8988T (cell line): ENCODE measurements at places on chromosomes 1 and 21.
A peak's percentile ranks its signal among the peaks of the same experiment; 100 is the strongest.

DNA sequence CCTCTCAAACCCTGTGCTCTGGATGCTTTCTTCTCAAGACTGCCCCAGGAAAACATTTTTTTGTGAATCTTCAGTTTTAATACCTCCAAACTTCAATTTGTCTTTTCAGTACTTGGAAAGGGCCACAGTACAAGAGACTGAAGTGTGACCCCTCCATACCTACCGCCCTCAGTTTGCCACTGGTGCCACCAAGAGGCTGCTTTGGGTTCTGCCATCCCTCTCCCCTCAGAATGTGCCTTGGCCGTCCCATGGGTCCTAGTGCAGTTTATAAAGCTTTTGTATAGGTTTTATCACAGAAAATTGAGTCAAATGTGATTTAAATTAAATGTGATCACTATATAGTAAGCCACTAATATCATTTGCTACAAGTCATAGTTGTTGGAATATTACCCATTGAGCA, 60.8 kb upstream of the PGD start:
- DNase-seq: peak; percentile 46

DNA sequence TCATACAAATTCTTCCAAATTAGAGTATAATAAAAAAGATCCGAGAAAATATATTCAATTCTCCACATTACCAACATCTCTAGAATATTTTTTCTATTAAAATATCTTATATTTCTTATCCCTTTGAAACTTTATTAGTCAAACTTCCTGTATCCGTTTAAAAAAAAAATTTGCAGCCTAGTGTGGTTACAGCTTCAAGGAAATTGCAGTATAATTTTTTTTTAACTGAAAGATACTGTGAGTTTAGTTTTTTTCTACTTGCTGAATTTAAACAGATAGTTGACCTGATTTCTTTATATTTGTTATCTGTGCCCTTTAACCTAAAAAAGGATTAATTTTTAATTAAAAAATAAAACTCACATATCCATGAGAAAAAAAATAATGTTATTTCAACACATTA, 1.5 kb downstream of the RGS18 start:
- no peak for DNase-seq

- no peak for DNase-seq
These were observed 8.3 kb downstream of the NHLH2 start for GRCh38 chr1:115832651-115833050.

DNA sequence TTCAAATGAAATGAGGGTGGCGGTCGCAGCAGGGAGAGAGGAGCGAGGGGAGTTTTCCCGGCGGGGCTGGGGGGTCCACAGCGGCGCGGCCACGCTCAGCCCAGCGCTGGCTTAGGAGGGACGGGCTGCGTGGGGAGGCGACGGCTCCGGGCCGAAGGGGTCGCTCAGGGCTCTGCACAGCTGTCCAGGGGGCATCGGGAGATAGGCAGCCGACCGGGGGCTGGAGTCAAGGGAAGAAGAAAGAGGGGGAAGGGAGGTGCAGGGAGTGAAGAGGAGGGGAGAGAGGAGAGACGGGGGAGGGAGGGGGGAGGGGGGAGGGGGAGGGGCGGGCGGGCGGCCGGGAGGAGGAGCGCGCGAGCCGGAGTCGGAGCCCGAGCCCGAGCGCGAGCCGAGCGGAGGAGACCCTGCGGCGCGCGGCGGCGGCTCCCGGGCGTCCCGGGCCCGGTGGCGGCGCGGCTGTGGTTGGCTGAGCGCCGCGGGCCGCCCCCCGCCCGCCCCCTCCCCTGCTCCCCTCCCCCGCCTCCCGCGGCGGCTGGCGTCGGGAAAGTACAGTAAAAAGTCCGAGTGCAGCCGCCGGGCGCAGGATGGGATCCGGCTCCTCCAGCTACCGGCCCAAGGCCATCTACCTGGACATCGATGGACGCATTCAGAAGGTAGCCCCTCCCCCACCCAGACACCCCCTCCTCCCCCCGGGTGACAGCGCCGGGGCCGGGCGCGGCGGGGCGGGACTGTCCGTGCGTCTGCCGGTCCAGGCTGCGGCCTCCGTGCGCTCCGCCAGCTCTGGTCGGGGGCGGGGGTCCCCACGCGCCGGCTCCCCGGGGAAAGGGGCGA, at the start of gene PDE9A:
Gene PDE9A (plus strand): TSS at position 391 of the 831 bp plus-strand sequence. CDS start 194 bp downstream, at position 585.
- peak; percentile 68 for DNase-seq

- no peak for DNase-seq
These were observed 222.2 kb downstream of the C1orf94 start for GRCh38 chr1:34398916-34399275.

- no peak for DNase-seq
These were observed 110.1 kb upstream of the RUNX3 start for GRCh38 chr1:25040122-25040685.

- no peak for DNase-seq
These were observed 152.2 kb upstream of the SGIP1 start for GRCh38 chr1:66381621-66382275.

DNA sequence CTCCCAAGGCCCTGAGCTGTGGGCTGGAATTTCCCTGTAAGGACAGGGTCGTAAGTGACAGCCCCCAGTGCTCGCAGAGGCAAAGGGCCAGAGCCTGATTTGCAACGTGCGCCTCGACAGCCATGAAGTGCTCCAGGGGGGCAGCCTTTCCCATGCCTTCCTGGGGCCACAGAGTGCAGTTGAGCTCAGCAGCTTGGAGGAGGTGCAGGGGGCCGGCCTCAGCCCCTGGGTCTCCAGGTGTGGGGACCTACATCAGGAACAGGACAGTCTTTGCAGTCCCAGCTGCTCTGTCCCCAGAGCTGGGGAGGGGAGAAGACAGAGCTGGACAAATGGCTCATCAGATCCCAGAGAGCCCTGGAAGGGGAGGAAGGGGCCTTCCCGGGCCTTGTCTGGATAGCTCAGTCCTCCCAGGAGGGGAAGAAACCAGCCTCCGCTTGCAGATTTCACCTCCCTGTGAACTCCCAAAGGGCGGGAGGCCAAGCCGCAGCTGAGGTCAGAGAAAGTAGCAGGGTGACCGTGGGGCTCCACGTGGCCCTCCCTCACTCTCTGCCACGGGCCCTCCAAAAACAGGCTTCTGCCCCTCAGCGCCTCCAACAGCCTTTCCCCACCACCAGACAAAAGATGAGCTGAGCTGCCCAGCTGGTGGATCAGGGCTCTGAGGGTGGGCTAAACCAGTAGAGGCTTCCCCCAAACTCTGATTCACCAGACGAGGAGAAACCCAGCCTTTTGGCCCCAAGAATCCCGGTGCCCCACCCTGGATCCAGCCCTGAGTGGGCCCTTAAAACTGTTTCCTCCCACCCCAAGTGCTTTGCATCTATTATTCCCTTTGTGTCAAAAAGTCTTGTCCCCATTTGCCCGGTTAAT, 76.5 kb downstream of the DHRS3 start:
- no peak for DNase-seq

- DNase-seq: no peak
These were observed 31.9 kb downstream of the SLC1A7 start for GRCh38 chr1:53110370-53111072.

GRCh38 chr1:156750711-156751450, 594 bp downstream of the HDGF start:
- no peak for DNase-seq

- no peak for DNase-seq
These were observed 4.3 kb upstream of the NADK start for GRCh38 chr1:1782399-1783221.

- DNase-seq: no peak
These were observed 32.4 kb upstream of the PGBD5 start for GRCh38 chr1:230458509-230458908.

DNA sequence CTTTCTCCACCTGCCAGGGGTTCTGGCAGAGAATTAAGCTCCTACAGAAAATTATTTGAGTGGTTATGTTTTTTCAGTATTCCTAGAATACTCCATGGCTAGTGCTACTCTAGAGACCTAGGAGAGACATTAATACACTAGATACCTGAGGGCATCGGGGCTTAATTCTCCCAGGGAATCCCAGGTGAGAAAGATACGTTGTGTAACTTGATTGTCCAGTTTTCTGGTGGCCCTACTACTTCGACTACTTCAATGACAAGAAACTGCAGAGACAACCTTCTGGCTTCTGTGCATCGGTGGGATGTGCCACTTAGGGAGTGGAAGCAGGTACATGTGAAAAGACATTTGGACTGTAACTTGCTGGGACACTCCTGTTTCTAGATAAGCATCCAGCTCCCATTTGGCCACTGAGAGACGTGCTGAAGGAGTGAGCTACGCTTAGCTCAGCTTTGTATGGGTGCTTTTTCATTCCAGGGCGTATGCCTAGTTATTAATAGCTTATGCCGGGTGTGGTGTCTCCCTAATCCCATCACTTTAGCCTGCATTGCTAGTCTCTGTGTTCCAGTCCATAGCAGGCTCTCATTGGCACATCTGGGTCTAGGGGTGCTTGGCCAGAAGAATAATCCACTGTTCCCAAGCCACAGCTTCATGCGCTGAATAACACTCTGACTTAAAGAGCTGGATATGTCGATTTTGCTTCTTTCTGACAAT, 300.7 kb downstream of the SIPA1L2 start:
- DNase-seq: no peak

- no peak for DNase-seq
These were observed 15.4 kb downstream of the NOL9 start for GRCh38 chr1:6538956-6539355.

DNA sequence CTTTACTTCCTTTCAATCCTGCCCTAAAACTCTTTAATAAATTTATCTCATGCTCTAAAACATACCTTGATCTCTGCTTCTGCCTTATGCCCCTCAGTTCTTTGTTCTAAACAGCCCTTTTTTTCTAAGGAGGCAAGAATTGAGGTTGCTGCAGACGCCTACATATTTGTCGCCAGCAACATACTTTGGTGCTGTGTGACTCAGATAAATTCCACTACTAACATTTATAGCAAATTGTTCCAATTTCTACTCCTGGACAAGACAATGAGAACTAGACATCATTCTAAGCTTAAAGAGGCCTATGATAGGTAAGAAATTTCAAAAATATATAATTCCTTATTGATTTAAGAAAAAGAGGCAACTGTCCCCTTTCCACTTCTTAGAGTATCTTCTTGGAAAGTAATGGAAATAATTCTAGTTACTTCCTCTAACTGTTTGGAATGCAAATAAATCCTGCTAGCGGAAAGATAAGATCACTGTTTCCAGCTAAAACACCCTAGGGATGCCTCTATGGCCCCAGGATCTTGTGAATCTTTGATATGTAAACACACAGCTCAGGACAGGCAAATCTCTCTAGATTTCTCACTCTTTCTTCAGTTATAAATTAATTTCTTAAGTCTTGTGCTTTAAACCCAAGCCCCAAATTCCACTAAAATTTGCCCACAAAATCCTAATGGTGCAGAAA, 869.1 kb downstream of the KCNT2 start:
- DNase-seq: no peak

GRCh38 chr1:186536273-186536890, 75.5 kb upstream of the PDC start:
- DNase-seq: no peak

DNA sequence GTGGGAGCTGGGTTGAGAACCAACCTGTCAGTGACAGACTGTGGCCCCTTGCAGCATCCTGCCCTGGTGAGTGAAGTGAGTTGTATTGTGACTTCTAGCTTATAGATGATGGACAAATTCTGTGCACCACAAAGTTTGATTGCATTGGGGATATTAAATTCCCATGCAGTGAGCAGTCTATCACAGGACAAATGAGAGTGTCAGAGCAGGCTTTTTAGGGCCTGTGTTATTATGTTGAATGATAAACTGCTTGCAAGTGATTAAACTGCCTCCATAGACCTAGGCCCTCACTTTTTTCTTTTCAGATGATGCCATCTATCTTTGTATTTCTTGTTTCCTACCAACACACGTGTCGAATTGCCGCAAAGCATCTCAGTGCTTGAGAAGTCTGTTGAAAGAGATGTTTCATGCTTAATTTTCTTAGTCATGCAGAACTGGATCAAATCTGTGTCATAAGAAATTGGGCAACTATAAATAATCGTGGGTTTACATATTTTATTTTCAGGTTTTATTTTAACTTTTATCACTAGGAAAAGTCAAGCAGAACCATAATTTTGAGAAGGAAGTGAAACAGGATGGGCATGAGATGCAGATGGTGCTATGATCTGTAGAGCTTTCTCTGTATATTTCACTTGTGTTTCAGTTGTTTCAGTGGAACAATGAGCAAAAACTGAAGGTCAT, 199.2 kb downstream of the S1PR1 start:
- DNase-seq: no peak

GRCh38 chr1:215544566-215544965, 22.5 kb upstream of the KCTD3 start:
- DNase-seq: no peak

DNA sequence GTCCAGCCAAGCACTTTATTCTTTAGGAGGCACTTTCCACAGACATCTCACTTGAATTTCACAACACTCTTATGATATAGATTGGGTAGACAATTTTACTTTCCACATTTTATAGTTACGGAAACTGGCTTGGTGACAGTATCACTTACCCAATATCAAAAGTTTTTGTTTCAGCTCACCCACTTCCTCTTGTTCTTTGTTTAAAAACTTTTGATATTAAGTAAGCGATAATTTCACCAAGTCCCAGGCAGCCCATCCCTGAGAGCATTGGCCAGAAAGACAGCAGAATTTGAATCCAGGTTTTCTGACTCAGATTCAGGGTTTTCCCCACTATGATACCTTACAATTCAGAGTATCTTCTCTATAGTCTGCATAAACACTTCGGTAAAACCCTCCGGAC, 60.0 kb downstream of the LRIG2 start:
- DNase-seq: no peak

GRCh38 chr1:61980561-61980960, 214.1 kb upstream of the L1TD1 start:
- DNase-seq: no peak
